ENCODE measurements at places on chromosomes 12 and 14.
A peak's percentile ranks its signal among the peaks of the same experiment; 100 is the strongest.

DNA sequence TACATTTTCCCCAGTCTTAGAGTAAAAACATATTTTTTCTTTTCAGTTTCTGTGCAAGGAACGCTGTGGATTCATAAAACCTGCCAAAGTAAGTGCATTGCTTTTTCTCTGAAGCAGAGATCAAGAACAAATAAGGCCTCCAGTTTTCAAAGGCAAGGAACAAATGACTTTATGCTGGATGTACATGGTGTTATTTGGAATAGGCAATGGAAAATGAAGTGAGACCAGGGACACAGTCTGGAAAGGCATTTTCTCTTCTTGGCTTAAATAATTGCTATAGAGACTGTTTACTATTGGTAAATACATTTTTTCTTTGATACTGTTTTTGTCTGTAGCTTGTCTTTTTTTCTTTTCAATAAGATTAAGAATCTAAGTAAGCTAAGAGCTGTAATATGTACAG is 725.9 kb upstream of the MDGA2 start:
- DNase-seq, result no peak

GRCh38 chr12:48978741-48979601 is 849 bp downstream of the WNT1 start:
- DNase-seq, result no peak

GRCh38 chr14:69424149-69424923 is 25.8 kb downstream of the SLC39A9 start:
- no peak for DNase-seq

- DNase-seq, result no peak
Measured at GRCh38 chr14:90308561-90308960, 23.2 kb downstream of the NRDE2 start.

DNA sequence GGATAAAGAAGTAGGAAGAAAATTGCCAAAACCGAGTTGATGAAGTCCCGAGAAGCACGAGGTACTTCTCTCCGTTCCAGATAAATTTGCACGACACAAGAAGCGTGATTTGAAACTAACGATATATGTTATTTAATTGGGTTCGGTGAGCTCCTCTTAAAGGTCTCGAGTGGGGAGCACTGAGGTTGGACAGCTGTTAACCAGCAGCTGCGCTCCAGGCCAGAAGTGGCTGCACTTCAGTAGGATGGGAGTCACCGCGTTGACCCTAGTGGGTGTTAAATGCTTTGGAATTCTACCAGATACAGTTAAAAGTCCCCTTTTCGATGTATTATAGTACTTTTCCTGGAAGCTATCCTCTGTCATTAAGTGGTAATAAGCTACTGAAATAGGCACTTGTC is 953 bp upstream of the DCAF5 start:
- DNase-seq, result peak; percentile 9

GRCh38 chr12:122203301-122204166 is at the start of gene B3GNT4:
Gene B3GNT4, plus strand, starts transcription at chr12:122203709. Its CDS starts 910 bp downstream, at chr12:122204619.
- DNase-seq, result peak; percentile 87

DNA sequence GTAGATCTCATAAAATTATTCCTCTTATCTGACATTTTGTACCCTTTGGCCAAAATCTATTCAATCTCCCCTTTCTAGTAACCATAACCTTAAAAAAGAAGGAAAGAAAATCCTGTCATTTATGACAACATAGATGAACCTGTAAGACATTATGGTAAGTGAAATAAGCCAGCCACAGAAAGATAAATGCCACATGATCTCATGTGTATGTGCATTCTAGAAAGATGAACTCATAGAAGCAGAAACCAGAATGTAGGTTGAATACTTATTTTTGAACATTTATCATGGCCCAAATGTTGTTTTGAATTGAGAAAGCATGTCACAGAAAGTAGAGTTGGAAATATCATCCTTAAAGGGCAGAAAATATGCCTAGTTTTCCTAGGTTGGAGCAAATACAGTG is 1053.6 kb downstream of the SLC6A15 start:
- DNase-seq, result no peak

DNA sequence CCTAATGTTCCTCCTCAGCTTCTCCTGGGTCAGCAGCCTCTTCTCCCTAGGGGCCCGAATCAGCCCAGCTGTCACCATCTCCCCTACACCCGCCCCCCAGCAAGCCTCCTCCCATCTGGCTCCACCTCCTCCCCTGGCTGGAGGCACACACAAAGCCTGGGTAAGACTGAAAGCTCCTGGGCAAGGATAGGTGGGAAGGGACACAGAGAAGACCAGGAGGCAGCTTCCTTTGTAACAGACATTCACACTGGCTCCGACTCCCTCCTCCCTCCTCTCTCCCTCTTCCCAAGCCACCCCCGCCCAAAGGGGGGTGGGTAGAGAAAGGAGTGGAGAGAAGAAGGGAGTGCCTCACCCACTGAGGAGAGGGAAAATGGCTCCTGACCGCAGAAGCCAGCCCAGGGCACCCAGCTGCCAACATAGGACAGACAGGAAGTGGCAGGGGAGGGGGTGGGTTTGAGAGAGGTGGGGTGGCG is 4.0 kb downstream of the CHD4 start:
- no peak for DNase-seq

All from SK-N-DZ (cell line).